ENCODE measurements at places on chromosomes 3 and 15.

DNA sequence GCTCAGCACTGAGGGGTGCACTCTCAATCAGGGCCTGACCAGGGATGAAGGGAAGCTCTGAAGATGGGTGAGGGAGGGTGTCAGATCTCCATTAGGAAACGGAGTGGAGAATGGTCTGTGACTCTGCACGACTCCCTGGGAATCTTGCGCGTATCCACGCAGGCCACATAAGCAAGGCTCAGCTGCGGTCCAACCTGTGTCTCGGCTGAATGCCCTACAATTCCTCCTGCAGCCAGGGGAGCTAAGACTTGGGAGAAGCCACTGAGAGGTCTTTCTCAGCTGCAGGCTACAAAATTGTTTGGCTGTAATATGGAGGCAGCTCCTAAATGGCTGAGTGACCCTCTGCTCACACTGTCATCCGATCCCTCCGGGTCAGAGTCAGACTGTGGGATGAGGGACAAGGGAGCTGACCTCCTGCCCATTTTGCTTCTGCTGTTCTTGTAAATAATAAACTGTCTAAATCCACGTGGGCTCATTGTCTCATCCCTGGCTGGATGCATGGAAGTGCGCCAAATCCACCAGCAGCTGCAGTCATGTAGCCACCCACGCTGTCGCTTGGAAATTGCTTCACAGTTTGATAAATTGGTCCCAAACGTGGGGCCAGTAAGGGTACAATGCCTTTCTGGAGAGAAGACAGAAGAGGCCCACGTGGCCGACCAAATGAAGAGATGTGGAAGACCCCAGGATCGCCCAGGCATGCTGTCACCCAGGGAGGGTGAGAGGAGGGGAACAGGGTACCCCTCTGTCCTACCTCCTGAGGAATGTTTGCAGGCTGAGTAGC, 30.5 kb downstream of the ALS2CL start:
- no peak for DNase-seq

DNA sequence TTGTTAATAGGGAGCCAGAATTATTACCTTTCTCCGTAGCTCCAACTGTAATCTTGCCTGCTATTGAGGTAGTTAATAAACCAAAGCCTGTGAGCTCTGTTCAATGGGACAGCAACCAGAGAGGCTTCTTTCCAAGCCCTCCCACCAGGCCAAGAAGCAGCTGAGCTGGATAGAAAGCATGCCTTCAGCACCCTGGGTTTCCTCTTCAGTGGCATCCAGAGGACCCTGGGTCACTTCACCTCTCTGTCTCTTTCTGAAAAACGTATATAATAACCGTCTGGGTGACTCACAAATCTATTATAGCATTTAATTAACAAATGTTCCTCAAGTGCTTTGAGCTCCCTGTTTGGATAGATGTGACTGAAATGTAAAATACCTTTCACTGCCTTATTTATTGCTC, 420.0 kb downstream of the LPP start:
- no peak for DNase-seq

- no peak for DNase-seq
Measured at GRCh38 chr3:142929109-142929508, 34.4 kb downstream of the PAQR9 start.

DNA sequence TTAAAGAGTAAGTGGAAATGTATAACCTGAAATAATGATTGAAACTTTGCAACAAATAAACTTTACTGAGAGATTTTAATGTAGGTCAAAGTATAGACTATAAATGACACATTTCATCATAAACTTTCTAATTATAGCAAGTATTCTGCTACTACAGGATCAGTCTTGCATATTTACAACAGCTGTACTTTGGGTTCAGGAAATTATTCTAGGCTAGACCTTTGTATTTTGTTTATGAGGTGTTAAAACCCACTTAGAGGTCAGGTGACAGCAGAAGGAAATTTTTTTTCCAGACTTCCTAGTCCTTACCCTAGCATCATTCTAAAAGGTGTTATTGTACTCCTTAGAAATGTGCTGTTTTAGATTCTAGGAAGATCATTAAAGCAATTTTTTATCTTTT, 2.3 kb downstream of the RNF7 start:
- no peak for DNase-seq

DNA sequence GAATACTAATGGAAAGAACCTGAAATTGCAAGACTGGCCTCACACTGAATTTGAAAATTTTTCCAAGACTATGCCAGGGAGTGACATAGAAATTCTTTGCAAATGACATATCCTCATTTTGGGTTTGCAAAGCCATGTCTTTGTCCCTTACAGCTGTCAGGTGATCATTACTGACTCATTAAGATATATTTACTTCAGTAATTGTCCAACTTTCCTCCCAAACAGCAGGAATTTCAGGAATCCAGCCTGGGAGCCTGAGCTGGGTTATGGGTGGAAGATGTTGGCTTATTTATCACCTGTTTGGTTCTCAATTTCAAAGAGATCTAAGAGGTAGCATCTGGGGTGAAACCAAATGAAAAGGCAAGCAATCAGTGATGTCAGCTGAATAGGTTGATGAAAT, 111.6 kb upstream of the ACP3 start:
- no peak for DNase-seq

DNA sequence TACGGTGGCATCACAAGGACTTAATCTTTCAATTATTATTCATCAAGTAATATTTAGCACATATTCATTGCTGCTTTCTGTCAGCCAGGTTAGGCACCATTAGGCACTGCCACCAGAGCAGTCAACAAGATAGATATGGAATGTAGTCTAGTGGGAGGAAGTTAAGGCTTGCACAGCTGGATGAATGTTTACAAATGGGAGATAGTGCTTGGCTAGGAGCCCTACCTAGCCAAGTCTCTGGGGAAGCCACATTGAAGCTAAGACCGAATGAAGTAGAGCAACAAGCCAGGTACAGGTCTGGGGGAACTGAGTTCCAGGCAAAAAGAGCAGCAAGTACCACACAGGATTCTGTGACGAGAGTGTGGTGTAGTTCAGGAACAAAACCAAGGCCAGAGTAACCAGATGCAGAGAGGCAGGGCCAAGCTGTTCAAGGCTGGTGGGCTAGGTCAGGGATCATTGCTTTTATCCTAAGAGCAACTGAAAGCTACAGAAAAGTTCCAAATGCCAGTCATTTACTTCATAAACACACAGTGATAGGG, 33.4 kb upstream of the SCAANT1 start:
- no peak for DNase-seq

GRCh38 chr3:194928831-194929577, 243.3 kb downstream of the FAM43A start:
- DNase-seq = no peak

DNA sequence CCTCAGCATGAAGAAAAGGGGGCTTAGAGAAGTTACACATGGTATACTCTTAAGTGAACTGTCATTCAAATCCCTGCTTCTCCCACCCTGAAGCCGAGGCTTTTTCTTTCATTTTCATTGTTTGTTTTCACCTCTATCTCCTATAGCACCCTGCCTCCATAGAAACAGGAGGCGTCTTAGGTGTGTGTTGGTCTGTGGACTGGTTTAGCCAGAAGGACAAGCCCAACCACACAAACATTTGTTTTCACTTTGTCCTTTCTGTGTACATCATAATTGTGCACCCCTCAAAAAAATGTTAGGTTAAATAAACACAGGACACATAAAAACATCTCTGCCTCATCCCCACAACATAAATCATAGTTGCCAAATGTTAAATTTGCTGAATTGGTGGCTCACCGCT, 73.3 kb upstream of the UBE2E2 start:
- DNase-seq = no peak

- no peak for DNase-seq
Measured at GRCh38 chr3:16960125-16960524, 75.4 kb downstream of the PLCL2 start.

- DNase-seq = no peak
Measured at GRCh38 chr3:36846406-36846805, 82.1 kb upstream of the DCLK3 start.

GRCh38 chr3:9878700-9879099, 1.4 kb downstream of the CIDEC start:
- no peak for DNase-seq

- no peak for DNase-seq
Measured at GRCh38 chr3:196207833-196208607, 3.2 kb downstream of the ZDHHC19 start.

DNA sequence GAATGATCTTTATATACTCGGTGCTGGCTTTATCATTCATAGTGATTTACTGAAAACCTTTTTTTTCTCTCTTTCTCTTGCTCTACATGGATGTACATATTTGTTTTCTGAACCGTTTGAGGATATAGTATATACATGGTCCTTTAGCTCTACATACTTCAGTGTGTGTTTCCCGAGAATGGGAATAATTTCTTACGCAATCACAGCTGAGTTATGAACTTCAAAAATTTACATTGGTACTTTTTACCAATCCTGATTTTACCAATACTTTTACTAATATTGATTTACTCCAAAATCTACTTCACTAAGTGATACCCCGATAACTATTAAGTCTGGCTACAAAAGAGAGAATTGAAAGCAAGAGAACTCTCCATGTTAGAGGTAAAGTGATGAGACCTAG, 294.3 kb upstream of the ICE2 start:
- DNase-seq = no peak

GRCh38 chr3:101074518-101074917, 81.3 kb upstream of the ABI3BP start:
- no peak for DNase-seq

DNA sequence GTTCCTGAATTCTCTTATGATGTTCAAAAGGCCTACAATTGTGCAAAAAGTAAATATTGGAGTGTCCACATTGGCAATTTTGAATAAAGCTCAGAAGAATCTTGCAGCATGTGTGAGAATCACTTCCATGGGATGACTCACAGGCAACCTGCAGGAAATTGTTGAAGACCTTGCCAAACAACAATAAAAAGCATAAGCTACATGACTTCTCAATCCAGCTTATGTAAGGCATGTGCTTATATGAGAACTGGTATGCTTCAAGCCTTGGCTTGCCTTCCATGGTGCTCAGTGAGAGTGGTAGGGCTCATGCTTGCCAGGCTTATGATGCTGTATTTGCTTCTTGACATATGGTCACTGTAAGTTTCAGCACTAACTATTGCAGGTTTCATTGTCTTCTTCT, 18.4 kb upstream of the BCHE start:
- no peak for DNase-seq
